ENCODE measurements at places on chromosomes 13 and 19. TPM values are rescaled to one million over a fixed set of nuclear protein-coding genes. Genes with fewer than 3 reads are reported as not detected.

ZBTB45 gene
- total RNA-seq = 18.6 TPM

STARD13 gene
- 2.9 TPM for total RNA-seq

THSD8 gene
- not detected for total RNA-seq

KLHL1 gene
- not detected for total RNA-seq

TNNI3 gene
- 7.7 TPM for total RNA-seq

C19orf33 gene
- 732 TPM for total RNA-seq

CEACAM4 gene
- total RNA-seq = not detected

VSIG10L gene
- total RNA-seq = 9.5 TPM

ZGLP1 gene
- 1.7 TPM for total RNA-seq

UHRF1 gene
- total RNA-seq = 45.2 TPM

KLK8 gene
- total RNA-seq = not detected

CD209 gene
- not detected for total RNA-seq

DIRAS1 gene
- total RNA-seq = 4.0 TPM

MEX3D gene
- total RNA-seq = 5.7 TPM

TMEM38A gene
- 1.9 TPM for total RNA-seq

LILRB3 gene
- total RNA-seq = 0.05 TPM

CYP4F22 gene
- total RNA-seq = not detected

PSG2 gene
- not detected for total RNA-seq

ZNF208 gene
- total RNA-seq = not detected

GPC6 gene
- total RNA-seq = 5.7 TPM

FPR1 gene
- not detected for total RNA-seq

SMIM24 gene
- not detected for total RNA-seq

CLEC4G gene
- total RNA-seq = not detected

UPK1A gene
- total RNA-seq = 0.97 TPM
